ENCODE measurements at places on chromosomes 7 and 10. TPM values are rescaled to one million over a fixed set of nuclear protein-coding genes. Genes with fewer than 3 reads are reported as not detected.

Gene OPN4
- total RNA-seq = not detected

GRCh38 chr10:61702584-61702983 is 39.9 kb downstream of the CABCOCO1 start:
- H3K36me3 ChIP-seq = no peaks in the 10 kb centered on the region
- H3K4me3 ChIP-seq = no peak overlapping the region
- no peak for DNase-seq
- no peaks in the 10 kb centered on the region for H3K4me1 ChIP-seq
- no peaks in the 10 kb centered on the region for H3K27me3 ChIP-seq
- no peak overlapping the region for H3K27ac ChIP-seq

DNA sequence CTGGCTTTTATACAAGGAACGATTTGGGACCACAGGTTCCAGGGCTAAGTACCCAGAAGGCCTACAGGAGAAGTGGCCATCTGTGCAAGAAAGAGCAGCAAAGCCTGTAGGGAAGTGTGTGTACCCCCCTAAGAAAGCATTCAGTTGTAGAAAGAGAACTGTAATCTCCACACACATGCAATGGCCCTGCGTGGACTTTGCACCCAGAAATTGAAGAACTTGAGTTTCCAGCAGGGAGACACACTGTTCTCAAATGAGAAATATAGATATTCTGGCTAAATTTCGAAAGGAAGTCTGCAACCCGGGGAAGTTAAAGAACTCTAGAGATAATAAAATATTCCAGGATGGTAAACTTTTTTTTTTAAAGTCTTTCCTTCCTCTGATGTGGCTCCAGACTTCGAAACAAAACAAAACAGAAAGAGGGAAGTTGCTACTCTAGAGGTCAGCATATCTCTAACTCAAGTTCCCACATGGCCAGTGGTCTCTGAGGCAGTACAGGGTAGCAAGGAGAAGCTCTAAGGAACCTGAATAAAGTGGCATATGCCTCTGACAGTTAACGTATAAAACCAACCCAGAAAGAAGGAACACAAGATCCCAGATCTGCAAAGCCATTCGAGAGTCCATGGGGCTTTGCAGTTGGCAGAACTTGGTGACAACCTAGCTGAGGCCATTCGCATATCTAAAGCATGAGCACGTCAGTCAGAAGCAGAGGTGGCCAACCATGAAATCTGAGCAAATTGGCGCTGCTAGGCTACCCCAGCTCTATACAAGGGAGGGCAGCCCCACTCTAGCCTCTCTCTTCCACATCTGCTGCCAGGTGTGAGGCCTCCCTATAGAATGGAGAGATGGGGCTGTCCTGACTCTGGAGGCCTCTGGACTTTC is 56.6 kb downstream of the ELMO1 start:
- no peaks in the 10 kb centered on the region for H3K27me3 ChIP-seq
- H3K4me1 ChIP-seq = peaks cover 6% of the 10 kb centered on the region
- DNase-seq = no peak
- peak overlapping the region; percentile 11 for H3K4me3 ChIP-seq
- no peaks in the 10 kb centered on the region for H3K36me3 ChIP-seq
- H3K27ac ChIP-seq = peak overlapping the region; percentile 57

Gene COL13A1
- total RNA-seq = 0.47 TPM

DNA sequence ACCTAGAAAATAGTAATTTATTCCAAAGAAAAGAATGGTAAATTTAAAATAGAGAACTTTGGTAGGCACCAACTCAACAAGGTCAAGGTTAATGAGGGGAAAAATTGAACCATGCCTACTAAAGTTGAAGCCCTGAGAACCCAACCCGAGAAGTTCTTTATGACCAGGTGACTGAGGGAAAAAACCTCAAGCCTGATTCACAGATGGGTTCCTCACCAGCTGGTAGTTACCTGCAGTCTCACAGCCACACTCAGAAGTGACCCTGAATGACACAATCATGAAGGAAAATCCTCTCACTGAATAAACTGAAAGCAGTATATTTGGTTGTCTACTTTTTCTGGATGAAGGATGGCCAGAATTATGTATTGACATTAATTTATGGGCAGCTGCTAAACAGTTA is 7.0 kb downstream of the C10orf67 start:
- no peaks in the 10 kb centered on the region for H3K36me3 ChIP-seq
- no peak overlapping the region for H3K27ac ChIP-seq
- H3K27me3 ChIP-seq = no peaks in the 10 kb centered on the region
- H3K4me1 ChIP-seq = peaks cover 9% of the 10 kb centered on the region
- DNase-seq = no peak
- H3K4me3 ChIP-seq = no peak overlapping the region

Gene UBE2H
- total RNA-seq = 84.2 TPM

- H3K27me3 ChIP-seq = no peaks in the 10 kb centered on the region
- no peaks in the 10 kb centered on the region for H3K4me1 ChIP-seq
- no peak for DNase-seq
- no peaks in the 10 kb centered on the region for H3K36me3 ChIP-seq
- no peak overlapping the region for H3K4me3 ChIP-seq
Observed at GRCh38 chr10:123229927-123230630, 75.9 kb downstream of the BUB3 start.

GRCh38 chr7:154640266-154640865 is 362.6 kb downstream of the PAXIP1 start:
- H3K4me1 ChIP-seq = no peaks in the 10 kb centered on the region
- no peak overlapping the region for H3K27ac ChIP-seq
- H3K4me3 ChIP-seq = no peak overlapping the region
- no peak for DNase-seq
- no peaks in the 10 kb centered on the region for H3K36me3 ChIP-seq

Gene WNT8B
- total RNA-seq = not detected

DNA sequence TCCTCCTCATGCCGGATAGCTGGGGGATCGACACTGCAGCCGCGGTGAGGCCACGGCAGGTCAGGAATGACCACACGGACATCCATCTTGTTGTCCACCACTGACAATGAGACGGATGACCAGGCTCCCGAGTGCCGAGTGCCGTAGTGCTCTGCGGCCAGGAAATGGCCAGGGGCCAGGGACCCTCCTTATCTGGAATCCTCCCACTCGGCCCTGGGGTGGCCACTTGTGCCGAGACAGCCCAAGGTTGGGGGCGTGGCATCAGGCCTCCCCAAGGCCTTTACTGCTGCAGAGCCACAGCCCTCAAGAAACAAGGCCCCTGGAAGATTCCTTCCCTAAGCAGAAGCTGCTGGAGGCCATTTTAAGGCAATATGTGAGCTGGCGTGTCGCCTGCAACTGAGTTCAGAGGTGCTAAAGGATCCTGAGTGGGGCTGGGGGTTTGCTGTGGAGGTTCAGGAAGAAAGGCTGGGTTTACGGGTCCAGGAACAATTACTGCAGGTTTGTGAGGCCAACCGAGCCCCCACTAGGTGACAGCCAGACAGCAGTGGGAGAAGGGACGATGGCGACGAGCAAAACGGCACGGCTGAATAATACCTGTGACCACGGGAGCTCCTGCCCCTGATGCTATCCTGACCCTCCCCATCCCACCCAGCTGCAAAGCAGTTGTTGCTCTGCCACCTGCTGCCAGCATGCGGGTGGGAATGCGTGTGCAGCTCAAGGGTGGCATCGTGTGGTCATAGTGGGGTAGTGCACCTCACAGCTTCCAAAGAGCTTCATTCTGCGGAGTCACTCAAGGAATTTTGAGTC is 31.6 kb upstream of the LEP start:
- no peak overlapping the region for H3K4me3 ChIP-seq
- H3K4me1 ChIP-seq = no peaks in the 10 kb centered on the region
- no peaks in the 10 kb centered on the region for H3K36me3 ChIP-seq
- H3K27ac ChIP-seq = no peak overlapping the region
- DNase-seq = peak; percentile 64

Gene CLRN3
- total RNA-seq = 0.33 TPM

Gene PYROXD2
- total RNA-seq = 4.6 TPM

- no peaks in the 10 kb centered on the region for H3K27me3 ChIP-seq
- no peak overlapping the region for H3K27ac ChIP-seq
- no peaks in the 10 kb centered on the region for H3K36me3 ChIP-seq
- peaks cover 7% of the 10 kb centered on the region for H3K4me1 ChIP-seq
- DNase-seq = no peak
- H3K4me3 ChIP-seq = peak overlapping the region; percentile 41
Observed at GRCh38 chr10:60777696-60778213, 523 bp upstream of the CDK1 start.

- H3K4me1 ChIP-seq = no peaks in the 10 kb centered on the region
- no peak overlapping the region for H3K27ac ChIP-seq
- no peaks in the 10 kb centered on the region for H3K36me3 ChIP-seq
- no peaks in the 10 kb centered on the region for H3K27me3 ChIP-seq
Observed at GRCh38 chr10:12780634-12781601, 220.6 kb downstream of the CCDC3 start.

Gene RPA3
- 13.0 TPM for total RNA-seq

GRCh38 chr7:155487509-155488482 is 29.9 kb downstream of the EN2 start:
- no peak for DNase-seq
- H3K27me3 ChIP-seq = peaks cover 9% of the 10 kb centered on the region
- H3K4me1 ChIP-seq = no peaks in the 10 kb centered on the region
- H3K27ac ChIP-seq = no peak overlapping the region
- no peaks in the 10 kb centered on the region for H3K36me3 ChIP-seq

Gene HHEX
- total RNA-seq = 16.2 TPM

Gene SCRN1
- total RNA-seq = 2.6 TPM

DNA sequence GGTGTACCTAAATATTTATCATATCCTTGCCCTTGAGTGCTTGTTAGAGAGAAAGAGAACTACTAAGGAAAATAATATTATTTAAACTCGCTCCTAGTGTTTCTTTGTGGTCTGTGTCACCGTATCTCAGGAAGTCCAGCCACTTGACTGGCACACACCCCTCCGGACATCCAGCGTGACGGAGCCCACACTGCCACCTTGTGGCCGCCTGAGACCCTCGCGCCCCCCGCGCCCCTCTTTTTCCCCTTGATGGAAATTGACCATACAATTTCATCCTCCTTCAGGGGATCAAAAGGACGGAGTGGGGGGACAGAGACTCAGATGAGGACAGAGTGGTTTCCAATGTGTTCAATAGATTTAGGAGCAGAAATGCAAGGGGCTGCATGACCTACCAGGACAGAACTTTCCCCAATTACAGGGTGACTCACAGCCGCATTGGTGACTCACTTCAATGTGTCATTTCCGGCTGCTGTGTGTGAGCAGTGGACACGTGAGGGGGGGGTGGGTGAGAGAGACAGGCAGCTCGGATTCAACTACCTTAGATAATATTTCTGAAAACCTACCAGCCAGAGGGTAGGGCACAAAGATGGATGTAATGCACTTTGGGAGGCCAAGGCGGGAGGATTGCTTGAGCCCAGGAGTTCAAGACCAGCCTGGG is 11.4 kb downstream of the SERPINE1 start:
- no peak overlapping the region for H3K4me3 ChIP-seq
- H3K36me3 ChIP-seq = peaks cover 16% of the 10 kb centered on the region
- H3K27me3 ChIP-seq = no peaks in the 10 kb centered on the region
- peak overlapping the region; percentile 65 for H3K27ac ChIP-seq

Gene SRI
- total RNA-seq = 70.0 TPM

- H3K4me1 ChIP-seq = no peaks in the 10 kb centered on the region
- no peaks in the 10 kb centered on the region for H3K27me3 ChIP-seq
- DNase-seq = no peak
- H3K27ac ChIP-seq = no peak overlapping the region
- no peak overlapping the region for H3K4me3 ChIP-seq
- no peaks in the 10 kb centered on the region for H3K36me3 ChIP-seq
Observed at GRCh38 chr7:18770154-18770811, 274.7 kb downstream of the HDAC9 start.

DNA sequence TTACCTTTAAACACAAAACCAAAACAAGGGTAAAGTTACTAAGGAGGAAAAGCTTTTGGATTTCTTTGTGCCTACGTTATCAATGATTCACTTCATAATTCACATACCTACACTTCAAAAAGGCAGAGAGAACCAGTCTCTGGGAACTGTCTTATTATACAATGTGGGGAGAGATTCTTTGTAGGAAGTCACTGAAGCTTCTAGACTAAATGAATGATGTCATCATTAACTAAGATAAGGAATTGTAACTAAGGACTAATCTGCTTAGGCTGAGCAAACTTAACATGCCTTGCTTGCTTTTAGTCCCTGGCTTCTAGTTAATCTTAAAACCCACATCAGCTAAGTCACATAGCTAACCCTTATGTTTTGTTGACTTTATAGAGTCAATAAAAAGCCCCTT is 771.2 kb downstream of the NXPH1 start:
- no peak for DNase-seq
- no peaks in the 10 kb centered on the region for H3K4me1 ChIP-seq
- no peak overlapping the region for H3K27ac ChIP-seq
- no peaks in the 10 kb centered on the region for H3K27me3 ChIP-seq
- no peaks in the 10 kb centered on the region for H3K36me3 ChIP-seq
- no peak overlapping the region for H3K4me3 ChIP-seq

DNA sequence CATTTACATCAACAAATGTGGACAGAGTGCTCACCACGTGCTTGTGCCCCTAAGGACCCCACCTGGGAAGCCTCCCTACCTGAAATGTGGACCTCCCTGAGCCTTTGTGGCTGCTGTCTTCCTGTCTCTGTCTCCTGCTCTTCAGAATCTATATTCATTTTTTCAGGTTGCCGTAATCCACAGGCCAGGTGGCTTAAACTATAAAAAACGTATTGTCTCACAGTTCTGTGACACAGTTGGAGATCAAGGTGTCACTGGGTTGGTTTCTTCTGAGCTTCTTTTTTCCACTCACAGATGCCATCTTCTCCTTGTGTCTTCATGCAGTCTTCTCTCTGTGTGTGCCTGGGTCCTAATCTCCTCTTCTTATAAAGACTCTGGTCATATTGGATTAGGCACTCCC is 5.6 kb upstream of the VSTM4 start:
- H3K4me1 ChIP-seq = no peaks in the 10 kb centered on the region
- no peaks in the 10 kb centered on the region for H3K27me3 ChIP-seq

GRCh38 chr7:110733221-110733620 is 357.7 kb upstream of the LRRN3 start:
- no peak overlapping the region for H3K27ac ChIP-seq
- H3K4me1 ChIP-seq = no peaks in the 10 kb centered on the region
- H3K4me3 ChIP-seq = no peak overlapping the region
- DNase-seq = no peak
- no peaks in the 10 kb centered on the region for H3K27me3 ChIP-seq

DNA sequence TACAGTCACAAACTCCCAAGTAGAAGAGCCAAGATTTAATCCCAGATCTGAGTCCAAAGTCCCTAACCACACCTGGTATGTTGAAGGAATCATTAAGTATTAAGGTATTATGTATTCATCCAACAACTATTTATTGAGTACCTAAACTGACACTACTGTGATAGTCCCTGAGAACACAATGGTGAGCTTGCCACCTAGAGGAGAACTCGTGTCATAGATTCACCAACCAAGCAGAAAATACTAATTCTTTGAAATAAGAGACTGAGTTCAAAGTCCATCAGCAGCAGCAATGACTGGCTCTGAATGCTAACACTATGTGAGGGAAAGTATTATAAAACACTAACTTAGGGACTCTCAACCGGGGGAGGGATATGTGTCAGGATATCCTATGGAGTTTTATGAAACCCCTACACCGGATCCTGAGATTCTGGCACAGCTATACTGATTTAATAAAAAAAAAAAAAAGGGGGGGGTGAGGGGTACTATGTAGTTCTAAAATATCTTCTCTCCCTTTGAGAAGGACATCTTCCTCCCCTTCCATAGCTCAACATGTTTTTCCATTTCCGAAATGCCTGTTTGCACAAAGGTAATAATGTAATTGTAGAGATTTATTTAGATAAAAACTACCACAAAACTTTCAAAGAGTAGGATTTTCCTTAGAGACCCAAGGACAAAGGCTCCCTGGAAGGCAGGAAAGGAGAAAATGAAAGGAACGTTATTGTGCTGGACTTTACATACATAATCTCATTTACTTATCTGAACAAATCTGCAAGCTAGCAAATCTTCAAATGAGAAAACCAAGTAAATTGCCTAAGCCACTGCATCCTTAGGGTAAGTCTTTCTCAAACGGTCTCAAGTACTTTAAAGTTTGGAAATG is 1.6 kb downstream of the NCOA4 start:
- no peaks in the 10 kb centered on the region for H3K27me3 ChIP-seq
- H3K4me1 ChIP-seq = peaks cover 4% of the 10 kb centered on the region
- peak overlapping the region; percentile 85 for H3K4me3 ChIP-seq
- peak overlapping the region; percentile 90 for H3K27ac ChIP-seq
- no peaks in the 10 kb centered on the region for H3K36me3 ChIP-seq
- DNase-seq = no peak

All from liver (tissue), 10 donors.